ENCODE measurements at places on chromosomes 7 and 10.

DNA sequence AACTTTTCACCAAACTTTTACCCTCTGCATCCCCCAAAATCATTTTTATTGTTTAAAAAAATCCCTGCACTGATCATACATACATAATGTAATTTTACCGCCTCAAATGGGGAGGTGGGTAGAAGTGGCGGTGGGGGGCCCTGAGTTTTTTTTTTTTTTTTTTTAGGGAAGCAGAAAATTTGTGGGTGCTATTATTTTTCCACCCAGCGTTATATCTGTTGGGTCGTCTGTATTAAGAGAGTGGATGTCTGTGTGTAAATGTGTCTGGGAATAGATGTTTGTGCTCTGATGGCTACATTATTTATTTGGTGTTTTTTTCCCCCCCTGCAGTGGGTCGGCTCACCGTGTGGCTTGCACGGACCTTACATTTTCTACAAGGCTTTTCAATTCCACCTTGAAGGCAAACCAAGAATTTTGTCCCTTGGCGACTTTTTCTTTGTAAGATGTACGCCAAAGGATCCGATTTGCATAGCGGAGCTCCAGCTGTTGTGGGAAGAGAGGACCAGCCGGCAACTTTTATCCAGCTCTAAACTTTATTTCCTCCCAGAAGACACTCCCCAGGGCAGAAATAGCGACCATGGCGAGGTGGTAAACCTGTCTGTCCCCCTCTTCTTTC, 438 bp downstream of the ARID5B start:
- DNase-seq, result no peak

DNA sequence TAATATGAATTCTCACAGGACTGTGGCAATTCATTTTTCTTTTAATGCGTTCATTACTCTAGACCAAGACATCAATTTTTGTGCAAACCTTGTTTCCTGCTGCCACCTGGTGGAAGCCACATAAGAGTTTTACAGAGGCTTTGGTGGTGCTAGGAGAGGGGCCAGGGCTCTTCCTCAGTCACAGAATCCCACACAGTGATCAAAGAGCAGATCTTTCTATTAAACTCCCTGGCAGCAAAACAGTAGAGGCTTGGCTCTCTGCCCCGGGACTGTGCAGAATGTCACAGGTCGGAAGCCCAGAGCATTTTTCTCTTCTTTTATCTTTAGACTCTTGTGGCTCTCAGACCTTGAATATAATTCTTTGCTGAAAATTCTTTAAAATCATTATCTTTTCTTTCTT, 506.4 kb upstream of the C7orf33 start:
- DNase-seq, result peak; percentile 2

GRCh38 chr10:64109926-64110495, 588.8 kb downstream of the REEP3 start:
- DNase-seq, result no peak

- DNase-seq, result no peak
Observed at GRCh38 chr10:48498940-48499510, 105.8 kb downstream of the ARHGAP22 start.

- no peak for DNase-seq
Observed at GRCh38 chr7:18936265-18936664, 181.2 kb downstream of the TWIST1 start.

GRCh38 chr7:68280931-68281330, 1284.3 kb downstream of the TYW1 start:
- DNase-seq, result no peak

- no peak for DNase-seq
Observed at GRCh38 chr7:71735961-71736556, 604.1 kb downstream of the GALNT17 start.

GRCh38 chr7:80369321-80369720, 142.5 kb downstream of the GNAT3 start:
- DNase-seq, result no peak

GRCh38 chr7:38674513-38674912, 43.3 kb upstream of the AMPH start:
- no peak for DNase-seq

GRCh38 chr10:113917636-113918035, 63.2 kb downstream of the NHLRC2 start:
- no peak for DNase-seq

- DNase-seq, result no peak
Observed at GRCh38 chr7:128427289-128427891, 17.6 kb upstream of the IMPDH1 start.

- no peak for DNase-seq
Observed at GRCh38 chr10:85655411-85655810, 711.2 kb downstream of the GRID1 start.

GRCh38 chr7:34401776-34402175, 256.2 kb upstream of the NPSR1 start:
- DNase-seq, result no peak

GRCh38 chr7:149330914-149331567, 69.0 kb downstream of the ZNF783 start:
- DNase-seq, result no peak

GRCh38 chr7:29609162-29610037, 45.8 kb downstream of the PRR15 start:
- DNase-seq, result no peak

GRCh38 chr10:63799521-63800300, 278.5 kb downstream of the REEP3 start:
- DNase-seq, result no peak

DNA sequence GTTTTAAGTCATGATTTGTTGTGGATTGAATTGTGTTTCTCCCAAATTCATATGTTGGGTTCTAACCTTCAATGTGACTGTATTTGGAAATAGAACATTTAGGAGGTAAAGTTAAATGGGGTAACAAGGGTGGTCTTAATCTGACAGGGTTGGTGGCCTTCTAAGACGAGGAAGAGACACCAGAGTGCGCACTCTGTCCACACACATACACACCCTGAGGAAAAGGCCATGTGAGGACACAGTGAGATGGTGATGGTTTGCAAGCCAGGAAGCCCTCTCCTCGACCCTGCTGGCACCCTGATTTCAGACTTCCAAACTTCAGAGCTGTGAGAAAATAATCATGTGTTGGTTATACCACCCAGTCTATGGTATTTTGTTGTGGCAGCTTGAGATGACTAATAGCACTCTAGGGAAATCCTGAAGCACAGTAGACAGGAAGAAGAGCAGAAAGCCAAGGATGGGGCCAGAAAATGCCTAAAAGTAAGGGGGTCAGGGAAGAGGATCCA, 28.0 kb upstream of the SEM1 start:
- DNase-seq, result no peak

- DNase-seq, result no peak
Observed at GRCh38 chr7:105806592-105807447, 69.6 kb downstream of the ATXN7L1 start.

DNA sequence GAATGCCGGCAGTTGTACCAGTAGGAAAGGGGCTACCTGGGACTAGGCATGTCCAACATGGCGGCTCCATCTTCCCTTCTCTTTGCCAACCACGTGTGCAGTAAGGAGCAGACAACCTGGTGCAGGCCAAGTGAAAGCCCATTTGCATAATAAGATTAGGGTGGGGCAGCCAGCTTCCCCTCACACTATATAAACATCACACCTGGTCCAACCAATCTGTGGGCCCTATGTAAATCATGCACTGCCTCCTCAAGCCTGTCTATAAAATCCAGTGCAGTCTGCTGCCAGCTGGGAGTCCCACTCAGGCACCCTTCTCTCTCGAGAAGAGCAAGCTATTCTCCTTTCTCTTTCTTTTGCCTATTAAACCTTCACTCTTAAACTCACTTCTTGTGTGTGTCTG, 429.3 kb downstream of the CALN1 start:
- DNase-seq, result peak; percentile 83

DNA sequence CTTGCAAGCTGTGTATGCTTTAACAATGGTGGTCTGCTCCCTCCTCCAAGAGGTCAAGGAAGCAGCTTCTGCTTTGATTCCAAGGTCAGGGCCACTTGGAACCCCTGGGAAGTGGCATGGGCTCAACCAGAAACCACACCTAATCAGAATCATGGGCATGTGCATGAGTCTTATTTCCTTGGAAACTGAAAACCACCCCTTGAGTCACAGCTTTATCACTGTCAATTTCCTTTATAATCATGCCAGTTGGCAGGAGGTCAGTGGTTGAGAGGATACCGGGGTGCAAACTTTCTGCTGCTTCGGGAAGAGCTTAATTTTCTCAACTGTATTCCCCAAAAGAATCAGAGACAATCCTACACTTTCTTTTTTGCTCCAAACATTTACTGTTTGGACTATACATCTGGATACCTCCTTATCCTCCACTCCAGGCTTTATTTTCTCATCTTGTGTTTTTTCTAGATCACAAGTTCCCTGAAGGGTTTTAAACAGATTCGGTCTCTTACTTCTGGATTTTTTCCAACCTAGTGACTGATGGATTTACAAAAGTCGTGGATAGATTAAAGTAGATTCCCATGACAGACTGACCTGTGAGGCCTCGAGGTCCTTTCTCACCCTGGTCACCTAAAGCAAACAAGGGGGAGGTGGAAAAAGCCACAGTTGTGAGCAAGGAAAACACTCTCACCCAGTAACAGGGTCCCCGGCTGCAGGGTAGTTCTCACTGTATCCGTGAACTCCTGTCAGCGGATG, 36.0 kb downstream of the COL17A1 start:
- no peak for DNase-seq

DNA sequence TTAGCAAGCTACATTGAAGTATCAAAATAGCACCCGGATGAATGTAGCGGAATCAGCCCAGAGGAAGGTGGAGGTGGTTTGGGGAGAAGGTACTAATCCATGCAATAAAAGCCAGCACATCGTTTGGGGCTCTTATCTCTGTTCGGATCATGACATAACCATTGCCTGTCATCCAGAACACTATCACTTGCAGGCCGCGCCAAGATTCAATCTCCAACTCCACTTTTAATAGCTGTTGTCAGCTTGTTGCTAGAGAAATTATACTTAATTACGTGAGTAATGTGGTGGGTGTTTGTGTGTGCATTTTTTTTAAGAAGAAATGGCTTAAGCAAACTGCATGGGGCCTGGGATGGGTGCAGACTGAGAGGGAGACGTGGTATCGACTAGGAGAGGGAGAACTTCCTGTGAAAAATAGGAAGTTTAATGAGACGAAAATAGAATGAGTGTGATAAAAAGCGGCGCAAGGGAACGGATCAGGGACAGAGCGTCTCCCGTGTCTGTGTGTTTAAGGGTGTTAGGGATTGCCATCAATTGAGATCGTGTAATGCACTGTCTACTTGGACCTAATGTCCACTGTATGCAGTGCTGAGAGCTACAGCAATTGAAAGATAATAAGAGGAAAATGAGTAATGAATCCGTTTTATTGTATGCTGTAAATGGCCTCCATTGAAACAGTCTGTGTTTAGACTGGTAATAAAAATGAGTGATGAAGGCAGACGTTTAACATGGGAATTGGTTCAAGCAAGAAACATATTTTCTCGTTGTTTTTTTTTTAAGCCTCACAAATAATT, 27.6 kb upstream of the SFMBT2 start:
- DNase-seq, result no peak

DNA sequence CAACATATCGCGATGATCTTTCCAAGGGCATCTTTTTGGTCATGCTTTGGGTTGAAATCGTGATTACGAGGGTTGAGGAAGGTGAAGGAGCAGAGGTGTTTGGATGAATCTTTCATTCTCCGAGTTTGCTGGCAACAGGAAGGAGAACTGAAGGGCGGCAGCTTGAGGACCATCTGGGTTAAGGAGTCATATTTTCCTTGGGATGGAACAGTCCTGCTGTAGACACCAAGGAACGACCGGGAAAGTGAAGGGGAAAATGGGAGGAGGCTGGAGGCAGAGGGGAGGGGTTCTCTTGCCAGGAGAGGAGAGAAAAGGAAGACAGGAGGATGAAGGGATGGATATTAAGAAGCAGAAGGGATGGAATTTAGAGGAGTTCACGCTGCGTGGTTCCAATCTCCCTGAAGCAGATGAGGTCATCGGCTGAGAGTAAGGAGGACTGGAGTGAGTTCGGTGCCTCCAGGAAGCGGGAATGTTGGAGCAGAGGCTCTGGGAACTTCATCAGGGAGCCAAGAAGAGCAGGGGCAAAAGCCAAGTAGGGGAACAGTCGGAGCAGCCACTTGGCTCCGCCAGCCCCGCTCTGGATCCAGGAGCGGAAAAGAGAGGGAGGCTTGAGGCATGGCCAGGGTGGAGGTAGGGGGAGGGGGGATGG, 116.6 kb upstream of the GALNT17 start:
- DNase-seq, result no peak

DNA sequence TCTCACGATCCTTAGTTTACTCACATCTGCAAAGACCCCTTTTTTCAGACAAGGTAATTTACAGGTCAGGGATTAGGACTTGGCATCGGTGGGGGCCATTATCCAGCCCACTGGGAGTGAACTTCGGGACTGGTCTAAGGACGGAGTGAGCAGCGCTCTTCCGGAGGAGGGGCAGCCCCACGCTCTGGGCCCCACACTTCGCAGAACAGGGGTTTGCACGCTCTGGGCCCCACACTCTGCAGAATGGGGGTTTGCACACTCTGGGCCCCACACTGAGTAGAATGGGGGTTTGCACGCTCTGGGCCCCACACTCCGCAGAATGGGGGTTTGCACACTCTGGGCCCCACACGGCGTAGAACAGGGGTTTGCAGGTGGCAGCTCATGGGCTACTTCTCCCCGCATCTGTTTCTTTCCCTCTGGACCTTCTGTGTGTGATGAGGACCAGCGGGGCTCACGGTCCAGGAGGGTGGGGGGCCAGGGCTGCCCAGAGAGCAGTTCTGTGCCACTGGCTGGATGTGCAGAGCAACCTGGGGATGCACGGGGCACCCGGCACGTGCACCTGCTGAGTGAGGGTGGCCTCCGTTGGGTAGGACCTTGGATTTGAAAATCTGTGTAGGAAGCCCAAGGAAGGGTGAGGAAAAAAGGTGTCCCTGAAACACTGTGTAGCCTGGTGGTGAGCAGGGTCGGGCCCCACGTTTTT, 134.8 kb downstream of the WDR37 start:
- no peak for DNase-seq

DNA sequence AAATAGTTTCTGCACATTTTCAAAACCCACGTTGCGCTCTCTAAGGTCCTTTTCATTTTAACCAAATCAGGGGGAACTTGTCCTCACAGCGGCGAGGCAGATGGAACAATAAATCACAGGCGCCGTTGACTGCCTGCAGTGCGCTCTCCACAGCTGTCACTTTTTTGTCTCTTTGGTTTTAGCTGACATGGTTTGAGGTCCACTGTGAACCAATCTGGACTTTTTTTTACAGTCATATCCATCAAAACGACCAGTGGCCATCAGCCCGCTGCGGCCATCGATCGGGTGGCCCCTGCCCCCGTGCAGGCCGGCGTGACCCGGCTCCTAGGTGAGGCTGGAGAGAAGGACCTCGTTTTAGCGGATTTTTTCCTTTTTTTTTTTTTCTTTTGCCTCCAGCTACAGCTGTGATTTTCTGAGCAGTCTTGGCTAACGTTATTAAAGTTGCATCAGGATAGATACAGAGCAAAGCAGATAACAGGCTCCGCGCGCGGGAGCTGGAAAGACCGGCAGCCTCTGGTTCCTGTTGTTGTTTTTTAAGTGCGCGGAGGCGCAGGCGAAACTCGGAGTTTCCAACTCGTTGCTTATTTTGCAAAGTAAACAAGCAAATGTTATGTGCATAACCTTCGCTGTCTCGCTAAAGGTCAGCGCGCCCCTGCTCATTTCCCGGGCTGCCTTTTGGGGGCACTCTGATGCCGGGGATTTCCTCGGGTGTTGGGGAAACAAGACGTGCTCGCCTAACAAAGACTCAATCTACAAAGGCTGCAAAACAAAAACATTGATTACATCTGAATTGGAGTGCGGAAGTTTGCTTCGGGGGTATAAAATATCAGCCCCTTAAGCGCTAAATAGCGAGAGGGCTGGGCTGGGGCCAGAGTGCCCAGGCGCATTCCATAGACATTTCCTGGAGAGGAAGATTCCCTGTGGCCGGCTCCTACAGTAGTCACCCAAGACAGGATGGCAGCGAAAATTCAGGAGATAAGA, 414.8 kb upstream of the MKI67 start:
- peak; percentile 20 for DNase-seq

Measured in NCI-H524 treated with DMSO at 0.1 percent for 48 hours (cell line).